ENCODE measurements at places on chromosomes 13 and 19. TPM values are rescaled to one million over a fixed set of nuclear protein-coding genes. Genes with fewer than 3 reads are reported as not detected.

The AMER2 gene
- polyA plus RNA-seq, result 0.43 TPM

The PABPC3 gene
- 1.3 TPM for polyA plus RNA-seq

The PTGIR gene
- 1.3 TPM for polyA plus RNA-seq

The SIGLECL1 gene
- polyA plus RNA-seq, result not detected

The SLC25A41 gene
- 0.50 TPM for polyA plus RNA-seq

The GGACT gene
- polyA plus RNA-seq, result 5.8 TPM

The PLPPR3 gene
- polyA plus RNA-seq, result 15.8 TPM

The TNNI3 gene
- polyA plus RNA-seq, result 3.4 TPM

The NDUFA7 gene
- polyA plus RNA-seq, result 38.0 TPM

The EIF3K gene
- 326 TPM for polyA plus RNA-seq

The ZAR1L gene
- polyA plus RNA-seq, result not detected

The CCDC70 gene
- polyA plus RNA-seq, result not detected

The ZNF20 gene
- 7.2 TPM for polyA plus RNA-seq

The VAV1 gene
- polyA plus RNA-seq, result 1.5 TPM

The CASP14 gene
- not detected for polyA plus RNA-seq

The HSPB6 gene
- 27.8 TPM for polyA plus RNA-seq

The ATP4B gene
- polyA plus RNA-seq, result 0.30 TPM

The PLIN5 gene
- 3.9 TPM for polyA plus RNA-seq

The RNF113B gene
- polyA plus RNA-seq, result not detected

The TMEM91 gene
- polyA plus RNA-seq, result 13.2 TPM

The APOE gene
- 412 TPM for polyA plus RNA-seq

The FCER2 gene
- 0.06 TPM for polyA plus RNA-seq

The PET100 gene
- 126 TPM for polyA plus RNA-seq

The TPTE2 gene
- polyA plus RNA-seq, result 0.50 TPM

The SYNGR4 gene
- polyA plus RNA-seq, result 0.37 TPM

The CFD gene
- polyA plus RNA-seq, result 3.9 TPM

The ALDH16A1 gene
- 26.4 TPM for polyA plus RNA-seq

The S1PR4 gene
- 0.34 TPM for polyA plus RNA-seq

The CCDC122 gene
- 16.2 TPM for polyA plus RNA-seq

The WASF3 gene
- polyA plus RNA-seq, result 59.8 TPM

The MADCAM1 gene
- polyA plus RNA-seq, result 3.6 TPM

The MISP3 gene
- 8.4 TPM for polyA plus RNA-seq

The NOTCH3 gene
- polyA plus RNA-seq, result 111 TPM

The KASH5 gene
- 0.45 TPM for polyA plus RNA-seq

The B3GNT8 gene
- 3.9 TPM for polyA plus RNA-seq

The RHPN2 gene
- 17.8 TPM for polyA plus RNA-seq

The CGB1 gene
- not detected for polyA plus RNA-seq

The CBARP gene
- polyA plus RNA-seq, result 1.5 TPM

The CABP5 gene
- not detected for polyA plus RNA-seq

The FGF22 gene
- 1.1 TPM for polyA plus RNA-seq

The ENOX1 gene
- 8.4 TPM for polyA plus RNA-seq

The HRC gene
- 36.2 TPM for polyA plus RNA-seq

The TDRD3 gene
- 38.9 TPM for polyA plus RNA-seq

The C1QTNF9 gene
- polyA plus RNA-seq, result 0.30 TPM

The LHB gene
- polyA plus RNA-seq, result not detected

The CA11 gene
- polyA plus RNA-seq, result 30.7 TPM

The SYDE1 gene
- polyA plus RNA-seq, result 25.4 TPM

The CEBPA gene
- 3.0 TPM for polyA plus RNA-seq

The KANK3 gene
- 15.5 TPM for polyA plus RNA-seq

The PSG4 gene
- polyA plus RNA-seq, result not detected

The LRRC25 gene
- 0.88 TPM for polyA plus RNA-seq

The GJA3 gene
- 10.9 TPM for polyA plus RNA-seq

The FARP1 gene
- 327 TPM for polyA plus RNA-seq

The ZNF766 gene
- polyA plus RNA-seq, result 19.7 TPM
